Stimulated activated CD8-positive, alpha-beta memory T cell treated with anti-CD3 and anti-CD28 coated beads, Interleukin-7, amount 100 ng/mL, for 1 hour (primary cell): ENCODE measurements at places on chromosomes 12 and 14.

DNA sequence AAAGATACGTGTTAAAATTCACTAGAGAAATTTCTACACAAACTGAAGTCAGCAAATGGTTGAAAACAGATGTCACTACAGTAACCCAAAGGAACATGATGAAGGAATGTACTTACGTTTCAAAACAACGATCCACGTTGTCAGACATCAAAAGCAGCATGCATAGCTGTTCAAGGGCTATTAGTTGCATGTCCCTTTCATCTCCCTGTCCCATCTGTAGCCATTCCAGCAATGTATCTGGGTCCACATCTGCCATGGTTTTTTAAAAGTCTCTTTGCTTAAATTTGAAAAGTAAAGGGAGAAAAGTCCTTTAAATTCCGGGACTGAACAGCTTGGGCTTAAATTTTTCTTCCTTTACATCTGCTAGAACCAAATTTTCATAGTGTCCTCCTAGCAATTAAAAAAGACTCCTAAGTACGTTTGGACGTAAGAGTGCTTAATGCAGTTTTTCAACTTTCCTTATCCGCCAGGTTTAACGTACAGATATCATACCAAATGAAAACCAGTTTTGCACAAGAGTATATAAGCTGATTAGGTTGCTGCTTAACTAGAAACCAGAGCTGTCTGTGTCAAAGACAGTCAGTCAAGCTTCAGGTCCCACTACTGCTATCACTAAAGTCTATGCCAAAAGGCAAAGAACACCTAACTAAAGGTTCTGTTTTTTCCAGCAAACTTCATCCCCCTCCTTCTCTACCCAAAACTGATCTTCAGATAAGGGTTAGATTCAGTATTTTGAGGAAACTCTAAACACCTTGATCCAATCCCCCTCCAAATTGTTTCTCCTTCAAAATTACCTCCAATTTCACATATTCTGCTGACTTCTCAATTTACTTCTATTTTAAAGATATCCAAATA, 1.7 kb downstream of the HECTD1 start:
- DNase-seq = no peak

GRCh38 chr14:89435492-89435891, 18.5 kb upstream of the FOXN3 start:
- no peak for DNase-seq

GRCh38 chr14:73744175-73744867, 30.1 kb upstream of the PNMA1 start:
- DNase-seq = no peak

DNA sequence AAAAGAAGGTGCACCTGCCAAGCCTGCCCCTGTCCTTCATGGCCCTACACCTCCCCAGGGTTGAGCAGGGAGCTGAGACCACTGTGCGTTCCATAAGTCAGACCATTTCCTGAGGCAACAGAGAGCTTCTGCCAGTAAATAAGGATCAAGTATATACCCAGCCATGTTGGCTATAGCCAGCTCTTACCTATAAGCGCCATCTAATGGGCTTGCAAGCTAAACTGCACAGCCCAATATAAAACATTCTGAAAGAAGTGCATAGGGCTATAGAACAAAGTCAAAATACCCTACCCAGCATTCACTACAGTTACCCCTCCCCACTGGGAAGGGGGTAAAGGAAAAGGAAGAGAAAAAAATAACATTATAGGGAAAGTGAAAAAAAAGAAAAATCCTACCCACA, 59.3 kb upstream of the SCAF11 start:
- no peak for DNase-seq

- no peak for DNase-seq
Measured at GRCh38 chr12:104154286-104154685, 16.3 kb upstream of the NFYB start.

GRCh38 chr12:105933671-105934665, 204.8 kb downstream of the NUAK1 start:
- DNase-seq = no peak

- DNase-seq = no peak
Measured at GRCh38 chr14:77100961-77101360, 2.9 kb downstream of the CIPC start.

- DNase-seq = no peak
Measured at GRCh38 chr12:65529106-65529505, 250.6 kb downstream of the MSRB3 start.

DNA sequence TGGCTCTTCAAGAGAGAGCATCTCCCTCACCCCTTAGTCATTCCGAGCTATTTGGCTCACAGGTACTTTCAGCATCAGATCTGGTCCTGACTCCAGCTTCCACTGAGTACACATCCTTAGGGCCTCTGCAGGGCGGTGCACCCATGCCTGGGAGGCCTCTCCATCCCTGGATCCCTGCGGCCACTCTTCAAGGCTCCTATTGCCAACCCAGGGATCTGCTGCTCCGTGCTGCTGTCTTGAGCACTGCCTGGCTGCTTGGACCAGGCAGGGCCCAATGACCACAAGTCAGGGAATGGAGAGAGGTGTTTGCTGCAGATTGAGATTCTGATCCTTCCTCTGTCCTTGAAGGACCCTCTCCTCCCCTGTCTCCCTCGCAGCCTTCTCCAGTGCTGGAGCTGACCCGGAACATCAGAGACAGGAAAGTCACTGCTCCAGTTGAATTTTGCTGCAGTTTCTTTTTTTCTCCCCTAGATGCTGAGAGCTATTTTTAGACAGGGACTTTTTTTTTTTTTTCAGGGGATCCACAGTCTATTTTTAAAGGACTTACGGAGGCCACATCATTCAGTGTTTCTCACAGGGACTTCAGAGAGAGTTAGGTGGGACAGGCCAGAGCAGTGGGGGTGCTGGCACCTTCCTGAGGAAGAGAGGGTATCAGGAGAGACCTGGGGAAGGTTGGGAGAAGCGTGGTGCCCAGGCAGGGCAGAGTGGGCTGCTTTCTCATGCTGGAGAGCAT, 50.1 kb upstream of the KCNA1 start:
- DNase-seq = no peak

- DNase-seq = no peak
Measured at GRCh38 chr14:101056446-101056845, 152.9 kb upstream of the RTL1 start.

GRCh38 chr12:27871946-27872345, 91.9 kb upstream of the MANSC4 start:
- no peak for DNase-seq

GRCh38 chr14:24256960-24257359, 6.0 kb downstream of the TGM1 start:
- no peak for DNase-seq

DNA sequence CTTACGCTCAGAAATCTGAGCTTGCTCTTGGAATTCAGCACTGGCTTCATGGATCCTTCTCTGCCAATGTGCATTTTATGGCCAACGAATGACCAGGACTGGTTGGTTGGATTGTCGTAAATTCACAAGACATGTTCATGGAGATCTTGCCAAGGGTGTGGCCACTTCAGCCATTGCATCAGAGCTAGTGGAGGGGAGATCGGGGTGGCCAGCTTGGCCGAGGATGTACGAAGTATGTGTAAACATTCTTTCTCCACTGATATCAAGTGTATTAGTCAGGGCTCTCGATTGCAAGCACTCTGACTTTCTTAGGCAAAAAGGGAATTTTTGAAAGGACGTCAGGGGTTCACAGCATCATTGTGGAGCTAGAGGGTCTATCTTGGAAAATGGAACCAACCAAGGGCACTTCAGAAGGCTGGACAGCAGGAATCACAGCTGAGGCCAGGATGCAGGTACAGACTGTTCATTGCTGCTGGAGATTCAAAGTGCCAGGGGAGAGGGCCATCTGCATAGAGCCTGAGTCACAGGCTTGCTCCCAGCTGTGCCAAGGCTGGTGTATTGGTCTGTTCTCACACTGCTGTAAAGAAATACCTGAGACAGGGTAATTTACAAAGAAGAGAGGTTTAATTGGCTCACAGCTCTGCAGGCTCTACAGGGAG, 32.9 kb upstream of the ADGRD1 start:
- no peak for DNase-seq

- DNase-seq = no peak
Measured at GRCh38 chr12:50196537-50196936, 29.4 kb upstream of the CERS5 start.

DNA sequence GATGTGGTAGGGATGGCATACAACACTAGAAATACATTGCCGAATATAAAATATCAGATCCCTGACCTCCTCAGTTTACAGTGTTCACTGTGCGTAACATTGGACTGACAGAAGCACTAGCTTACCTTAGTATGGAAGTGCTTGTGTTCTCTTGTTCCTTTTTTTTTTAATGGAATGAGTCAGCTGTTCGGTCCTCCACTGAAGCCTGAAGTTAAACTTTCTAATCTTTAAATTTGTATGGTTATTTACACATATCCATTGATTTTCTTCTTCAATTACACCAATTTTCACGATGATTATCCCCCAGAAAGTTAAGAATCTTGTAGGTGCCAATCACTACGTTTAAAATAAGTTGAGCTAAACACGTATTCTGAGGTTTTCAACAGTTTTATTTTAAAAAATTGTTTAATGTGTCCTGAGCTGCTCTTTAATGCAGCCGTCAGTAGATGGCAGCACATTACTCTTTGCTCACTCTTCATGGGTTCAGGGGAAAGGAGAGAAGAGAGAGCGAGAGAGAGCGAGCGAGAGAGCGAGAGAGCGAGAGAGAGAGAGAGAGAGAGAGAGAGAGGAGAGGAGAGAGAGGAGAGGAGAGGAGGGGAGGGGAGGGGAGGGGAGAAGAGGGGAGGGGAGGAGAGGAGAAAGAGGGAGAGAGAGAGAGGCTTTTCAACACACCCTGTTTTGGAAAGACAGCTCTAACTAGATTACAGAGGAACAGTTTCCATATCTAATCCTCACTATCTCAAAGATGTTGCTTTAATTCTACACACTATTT, 134.7 kb upstream of the SCAF11 start:
- peak; percentile 9 for DNase-seq

GRCh38 chr14:100860556-100861187, 34.8 kb downstream of the MEG3 start:
- DNase-seq = no peak

DNA sequence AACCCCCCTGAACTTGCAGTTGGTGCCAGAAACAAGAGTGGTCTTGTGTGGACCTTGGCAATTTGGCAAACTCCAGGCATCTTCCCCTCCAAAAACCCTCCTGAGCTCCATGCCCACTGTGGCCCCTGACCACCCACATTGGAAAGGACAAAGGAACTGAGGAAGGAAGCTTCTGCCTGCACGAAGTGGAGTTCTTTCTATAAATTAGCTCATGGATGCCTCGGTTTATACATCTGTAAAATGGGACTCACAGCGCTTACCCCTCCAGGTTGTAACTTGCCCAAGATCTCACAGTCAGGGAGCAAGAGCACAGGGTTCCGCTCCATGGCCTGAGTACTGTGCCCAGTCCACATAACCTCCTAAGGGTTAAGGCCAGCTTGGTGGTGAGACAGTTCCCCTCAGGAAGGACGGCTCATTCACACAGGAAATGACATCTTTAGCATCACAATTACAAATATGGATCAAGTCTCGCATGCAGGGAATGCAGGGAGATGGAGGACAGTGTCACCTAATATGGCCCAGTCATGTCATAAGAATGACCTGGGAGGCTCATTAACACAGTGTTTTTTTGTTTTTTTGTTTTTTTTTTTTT, 66.6 kb downstream of the CLMN start:
- DNase-seq = no peak

- DNase-seq = no peak
Measured at GRCh38 chr12:26704684-26705460, 128.1 kb downstream of the ITPR2 start.

DNA sequence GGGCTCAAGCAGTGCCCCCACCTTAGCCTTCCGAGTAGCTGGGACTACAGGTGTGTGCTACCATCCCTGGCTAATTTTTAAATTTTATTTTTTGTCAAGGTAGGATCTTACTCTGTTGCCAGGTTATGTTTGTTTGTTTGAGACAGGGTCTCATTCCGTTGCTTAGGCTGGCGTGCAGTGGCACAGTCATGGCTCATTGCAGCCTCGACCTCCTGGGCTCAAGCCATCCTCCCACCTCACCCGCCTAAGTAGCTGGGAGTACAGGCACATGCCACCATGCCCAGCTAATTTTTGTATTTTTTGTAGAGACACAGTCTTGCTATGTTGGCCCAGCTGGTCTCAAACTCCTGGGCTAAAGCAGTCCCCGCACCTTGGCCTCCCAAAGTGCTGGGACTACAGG, 83.3 kb upstream of the KCNH3 start:
- DNase-seq = no peak

GRCh38 chr12:67428431-67428830, 159.3 kb downstream of the CAND1 start:
- no peak for DNase-seq

DNA sequence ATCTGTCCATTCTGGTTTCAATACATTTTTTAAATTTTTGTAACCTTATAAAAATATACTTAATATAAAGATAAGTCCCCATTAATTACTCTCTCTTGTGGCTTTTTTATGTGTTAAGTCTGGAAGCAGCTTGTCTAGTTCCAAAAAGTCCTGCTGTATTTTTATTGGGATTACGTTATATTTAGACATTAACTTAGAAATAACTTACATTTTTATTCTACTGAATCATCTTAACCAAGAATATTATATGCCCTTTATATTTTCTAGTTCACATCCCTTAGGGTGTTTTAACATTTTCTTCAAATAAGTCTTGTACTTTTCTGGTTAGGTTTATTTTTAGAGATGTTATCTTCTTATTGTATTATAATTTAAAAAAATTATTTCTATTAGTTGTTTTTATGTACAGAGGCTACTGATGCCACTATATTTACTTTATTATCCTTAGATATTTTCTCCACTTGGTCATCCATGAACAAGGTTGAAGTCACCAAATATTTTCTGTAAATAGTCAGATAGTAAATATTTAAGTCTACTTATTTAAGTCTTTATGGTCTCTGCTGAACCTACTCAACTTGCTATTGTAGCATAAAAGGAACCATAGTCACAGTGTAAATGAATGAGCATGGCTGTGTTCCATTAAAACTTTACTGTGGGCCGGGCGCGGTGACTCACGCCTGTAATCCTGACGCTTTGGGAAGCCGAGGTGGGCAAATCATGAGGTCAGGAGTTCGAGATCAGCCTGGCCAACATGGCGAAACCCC, 132.4 kb upstream of the NEDD1 start:
- no peak for DNase-seq

GRCh38 chr12:34526946-34527345, 504.6 kb downstream of the ALG10 start:
- DNase-seq = no peak

- no peak for DNase-seq
Measured at GRCh38 chr12:70698345-70698744, 61.1 kb upstream of the PTPRB start.

DNA sequence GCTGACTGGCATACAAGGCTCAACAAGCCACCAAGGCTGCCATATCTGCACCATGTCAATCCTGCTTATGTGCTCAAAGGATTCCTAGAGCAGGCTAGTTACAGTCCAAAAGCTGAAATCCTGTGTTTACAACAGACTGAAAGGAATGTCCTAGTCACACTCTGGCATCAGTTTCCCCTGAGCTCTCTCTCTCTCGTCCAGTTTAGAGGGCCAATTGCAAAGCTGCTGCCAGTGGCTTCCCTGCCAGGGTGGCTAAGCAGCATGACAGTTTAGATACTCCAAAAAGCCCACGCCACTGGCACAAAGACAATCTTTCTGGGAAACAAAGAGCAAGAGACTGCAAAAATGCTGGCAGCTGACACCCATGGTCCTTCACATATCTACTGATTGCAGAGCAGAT, 392.1 kb downstream of the RPS29 start:
- DNase-seq = no peak

- no peak for DNase-seq
Measured at GRCh38 chr12:50016501-50017475, 8.5 kb downstream of the RACGAP1 start.

- DNase-seq = no peak
Measured at GRCh38 chr12:7143564-7143963, 13.4 kb downstream of the CLSTN3 start.

GRCh38 chr14:65879248-65880009, 466.9 kb downstream of the FUT8 start:
- no peak for DNase-seq
